ENCODE measurements at places on chromosomes 6 and 20.

DNA sequence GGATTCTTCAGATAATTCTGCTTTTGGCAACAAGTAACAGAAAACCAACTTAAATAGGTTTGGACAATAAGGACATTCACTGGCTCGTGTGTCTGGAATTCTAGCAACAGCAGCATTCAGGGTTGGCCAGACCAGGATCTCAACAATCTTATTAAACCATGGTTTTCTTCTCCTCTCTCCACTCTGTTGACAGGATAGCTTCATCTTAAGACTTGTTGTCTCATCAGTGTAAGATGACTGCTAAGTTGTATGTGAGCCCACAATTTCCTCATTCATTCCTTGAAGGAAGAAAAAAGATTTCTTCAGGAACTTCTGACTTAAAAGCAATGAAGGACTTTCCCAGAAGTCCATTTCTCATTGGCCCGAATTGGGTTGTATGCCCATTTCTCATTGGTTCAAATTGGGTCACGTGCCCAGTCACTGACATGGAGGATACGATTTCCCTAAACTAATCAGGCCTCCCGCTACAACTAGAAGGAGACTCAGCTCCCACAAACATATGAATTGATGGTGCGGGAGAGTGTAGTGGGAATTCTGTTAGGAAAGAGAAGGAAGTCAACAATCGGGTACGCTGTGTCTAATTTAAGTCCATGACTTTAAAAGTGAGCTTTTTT is 83.7 kb downstream of the SLC22A3 start:
- DNase-seq, result no peak

DNA sequence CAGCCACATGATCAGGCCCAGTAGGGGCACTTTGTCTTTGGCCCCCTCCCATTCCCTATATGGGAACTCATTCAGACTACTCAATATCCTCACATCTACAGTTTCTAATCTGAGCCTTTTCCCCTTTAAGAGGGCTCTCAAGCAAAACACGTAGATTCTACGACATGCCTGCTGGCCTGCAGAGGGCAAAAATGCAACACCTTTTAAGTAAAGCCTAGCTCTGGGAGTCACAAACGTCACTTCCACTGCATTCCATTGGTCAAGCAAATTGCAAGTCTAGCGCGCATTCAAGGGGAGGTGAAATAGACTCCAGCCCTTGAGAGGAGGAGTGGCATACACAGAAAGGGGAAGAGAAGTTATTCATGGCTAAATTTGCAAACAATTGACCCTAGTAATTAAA is 70.6 kb downstream of the CDC40 start:
- DNase-seq, result no peak

DNA sequence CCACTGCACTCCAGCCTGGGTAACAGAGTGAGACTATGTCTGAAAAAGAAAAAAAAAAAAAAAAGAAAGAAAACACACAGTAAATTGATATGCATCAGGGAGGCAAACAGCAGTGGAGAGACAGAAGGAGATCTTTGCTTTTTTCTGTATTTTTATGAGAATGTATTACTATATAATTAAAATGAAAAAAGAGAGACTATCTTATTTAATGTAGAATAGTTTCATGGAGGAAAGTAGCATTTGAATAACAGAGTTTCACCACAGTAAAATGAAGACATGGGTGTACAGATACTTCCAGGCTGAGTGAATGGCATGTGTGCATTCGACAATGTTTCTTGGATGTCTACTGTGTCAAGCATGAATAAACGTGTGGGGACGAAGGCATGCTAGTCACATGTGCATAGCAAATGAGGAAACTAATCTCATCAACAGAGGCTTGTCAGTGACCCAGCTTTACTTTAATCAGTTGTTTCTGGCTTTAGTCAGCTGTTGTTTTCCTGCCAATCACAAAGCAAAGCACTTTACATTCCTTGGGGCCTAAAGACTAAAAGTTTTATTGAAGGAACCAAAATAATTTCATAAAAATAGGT is 55.5 kb upstream of the ARMH2 start:
- no peak for DNase-seq

DNA sequence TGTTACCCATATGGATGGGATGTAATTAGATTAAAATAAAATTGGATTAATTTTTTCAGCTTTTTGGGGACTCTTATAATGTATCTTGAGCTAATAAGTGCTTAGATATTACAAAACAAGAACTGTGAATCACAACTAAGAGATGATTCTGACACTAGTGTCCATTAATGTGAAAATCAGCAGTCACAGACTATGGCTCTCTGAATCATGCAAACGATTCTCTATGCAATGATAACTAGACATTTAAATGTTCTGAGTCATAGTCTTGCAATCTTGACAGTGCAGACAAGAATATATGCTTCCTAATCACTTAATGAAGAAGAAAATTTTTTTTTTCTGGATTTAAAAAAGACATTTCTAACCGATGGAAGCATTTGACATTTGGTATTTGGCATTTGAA is 82.2 kb upstream of the OPRM1 start:
- no peak for DNase-seq

DNA sequence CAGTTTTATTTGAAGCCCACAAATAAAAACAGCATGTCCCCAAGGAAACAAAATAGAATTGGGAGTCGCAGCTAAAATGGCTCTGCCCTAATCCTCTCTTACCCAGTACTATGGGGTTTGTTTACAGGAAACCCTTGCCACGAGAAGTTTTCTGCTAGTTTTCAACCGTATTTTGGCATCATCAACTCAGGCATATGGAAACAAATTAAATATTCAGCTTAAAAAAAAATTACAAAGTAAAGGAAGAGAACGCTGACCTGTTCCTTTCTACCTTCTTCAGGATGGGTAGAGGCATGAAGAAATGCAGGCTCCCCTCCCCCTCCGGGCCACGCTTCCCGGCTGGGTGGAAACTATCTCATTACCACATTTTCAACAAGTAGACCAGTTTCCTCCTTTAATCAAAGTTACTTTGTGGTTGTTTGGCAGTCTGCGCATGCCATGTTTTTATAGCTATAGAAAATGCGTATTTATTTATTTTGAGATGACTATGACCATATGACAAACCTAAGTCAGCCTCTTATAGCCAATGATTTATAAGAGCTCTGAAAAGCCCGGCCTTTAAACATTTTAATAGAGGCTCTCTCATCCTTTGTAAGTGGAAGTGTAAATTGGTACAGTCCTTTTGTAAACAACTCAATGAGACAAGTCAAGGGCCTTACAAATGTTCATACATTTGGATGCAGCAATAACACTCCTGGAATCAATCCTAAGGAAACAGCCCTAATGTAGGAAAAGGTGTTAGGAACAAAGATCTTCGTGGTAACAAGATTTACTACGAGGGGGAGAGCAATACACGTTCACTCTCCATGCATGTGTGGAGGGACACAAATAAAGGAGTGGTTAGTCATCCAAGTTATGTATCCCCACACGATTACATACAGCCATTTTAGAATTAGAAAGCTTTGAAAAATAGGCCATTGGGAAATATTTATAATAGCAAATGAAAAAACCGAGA is 16.1 kb upstream of the ZNF217 start:
- DNase-seq, result peak; percentile 78

GRCh38 chr6:28606424-28607391 is 81.0 kb downstream of the GPX5 start:
- DNase-seq, result no peak

DNA sequence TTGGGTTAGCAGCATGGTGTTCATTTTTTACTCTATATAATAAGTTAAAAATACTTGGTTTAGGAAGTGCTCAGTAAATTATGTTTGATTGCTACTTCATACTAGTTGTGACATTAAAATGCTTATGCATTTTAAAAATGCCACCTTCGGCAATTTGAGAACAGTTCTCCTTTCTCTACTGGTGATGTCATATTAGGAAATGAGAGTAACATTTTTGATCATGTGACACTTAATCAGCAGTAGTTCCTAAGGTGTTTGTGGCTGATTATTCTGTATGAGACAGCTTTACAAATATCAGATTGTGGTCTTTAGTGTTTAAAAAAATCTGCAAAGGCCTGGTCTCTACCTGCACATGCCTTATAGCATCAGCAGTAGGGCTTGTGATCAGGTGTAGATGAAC is 4.4 kb downstream of the GZF1 start:
- peak; percentile 53 for DNase-seq

DNA sequence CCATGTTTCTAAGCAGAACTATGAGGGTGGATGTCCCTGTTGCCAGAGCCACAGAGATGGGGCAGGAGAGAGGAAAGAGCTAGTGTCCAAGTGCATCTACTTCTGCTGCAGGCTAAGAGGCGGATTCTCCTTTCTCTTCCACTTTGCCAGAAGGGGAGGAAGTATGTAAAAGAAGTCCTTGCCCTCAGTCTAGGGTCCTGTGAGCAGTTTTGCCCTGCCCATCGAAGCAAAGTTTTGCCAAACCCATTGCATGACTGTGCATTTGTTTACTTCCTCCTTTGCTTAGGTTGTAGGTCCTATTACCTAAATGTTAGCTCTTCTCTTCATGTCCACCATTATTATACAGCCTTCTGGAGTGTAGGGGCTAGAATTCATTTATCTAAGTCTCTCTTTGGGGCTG is 106.2 kb upstream of the ARMC2 start:
- peak; percentile 13 for DNase-seq

GRCh38 chr20:52684176-52684575 is 288.0 kb upstream of the TSHZ2 start:
- DNase-seq, result no peak

GRCh38 chr20:63652192-63652980 is 838 bp downstream of the STMN3 start:
- no peak for DNase-seq

- DNase-seq, result no peak
These were observed 491.4 kb upstream of the POU3F2 start for GRCh38 chr6:98343004-98343403.

- no peak for DNase-seq
These were observed 55.5 kb downstream of the JARID2 start for GRCh38 chr6:15301179-15302006.

- no peak for DNase-seq
These were observed 133.9 kb downstream of the TIAM2 start for GRCh38 chr6:155128977-155129376.

GRCh38 chr20:23365390-23366165 is 3.6 kb downstream of the GZF1 start:
- no peak for DNase-seq

DNA sequence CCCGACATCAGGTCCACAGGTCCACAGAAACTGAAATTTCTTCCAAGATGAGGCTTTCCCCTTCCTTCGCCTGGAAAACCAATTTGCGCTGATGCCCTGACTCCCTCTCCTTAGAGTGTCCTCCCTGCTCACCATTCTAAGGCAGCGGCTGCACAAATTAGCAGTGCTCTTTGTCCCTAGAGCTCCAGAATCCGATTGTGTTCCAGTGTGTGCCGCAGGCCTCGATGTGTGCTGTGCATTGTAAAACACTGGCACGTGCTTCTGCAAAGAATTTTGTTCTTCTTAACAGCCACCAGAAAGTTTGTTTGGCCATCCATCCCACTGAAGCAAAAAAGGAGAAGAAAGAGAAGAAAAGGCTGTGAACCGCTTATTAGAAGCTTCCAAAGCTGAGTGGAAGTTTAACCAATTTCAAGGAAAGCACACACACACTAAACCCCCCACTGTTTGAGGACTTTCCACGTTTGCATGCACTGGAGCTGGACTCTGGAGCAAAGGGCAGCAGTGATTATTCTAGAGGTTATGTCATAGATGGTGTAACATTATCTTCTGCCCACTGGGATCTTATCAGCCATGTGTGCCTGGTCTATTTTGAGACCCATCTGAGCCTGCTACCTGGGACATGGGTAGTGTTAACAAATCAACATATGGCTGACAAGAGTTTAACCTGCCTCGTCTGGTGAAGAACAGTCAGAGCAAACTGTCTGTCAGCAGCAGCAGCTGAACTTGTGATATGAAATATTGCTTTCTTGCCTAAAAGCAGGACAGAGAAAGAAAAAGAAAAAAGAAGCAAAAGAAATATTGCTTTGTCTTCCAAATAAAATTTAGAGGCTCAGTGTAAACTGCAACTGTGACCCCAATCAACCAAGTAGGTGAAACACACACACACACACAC is 64.9 kb upstream of the RREB1 start:
- no peak for DNase-seq

GRCh38 chr20:47318027-47318585 is 38.4 kb downstream of the ZMYND8 start:
- no peak for DNase-seq

GRCh38 chr6:40356242-40356910 is 230.8 kb downstream of the LRFN2 start:
- DNase-seq, result no peak
